ENCODE measurements at places on chromosomes 5 and 9.

GRCh38 chr9:32884482-32884881 is 101.1 kb downstream of the TMEM215 start:
- DNase-seq, result no peak

DNA sequence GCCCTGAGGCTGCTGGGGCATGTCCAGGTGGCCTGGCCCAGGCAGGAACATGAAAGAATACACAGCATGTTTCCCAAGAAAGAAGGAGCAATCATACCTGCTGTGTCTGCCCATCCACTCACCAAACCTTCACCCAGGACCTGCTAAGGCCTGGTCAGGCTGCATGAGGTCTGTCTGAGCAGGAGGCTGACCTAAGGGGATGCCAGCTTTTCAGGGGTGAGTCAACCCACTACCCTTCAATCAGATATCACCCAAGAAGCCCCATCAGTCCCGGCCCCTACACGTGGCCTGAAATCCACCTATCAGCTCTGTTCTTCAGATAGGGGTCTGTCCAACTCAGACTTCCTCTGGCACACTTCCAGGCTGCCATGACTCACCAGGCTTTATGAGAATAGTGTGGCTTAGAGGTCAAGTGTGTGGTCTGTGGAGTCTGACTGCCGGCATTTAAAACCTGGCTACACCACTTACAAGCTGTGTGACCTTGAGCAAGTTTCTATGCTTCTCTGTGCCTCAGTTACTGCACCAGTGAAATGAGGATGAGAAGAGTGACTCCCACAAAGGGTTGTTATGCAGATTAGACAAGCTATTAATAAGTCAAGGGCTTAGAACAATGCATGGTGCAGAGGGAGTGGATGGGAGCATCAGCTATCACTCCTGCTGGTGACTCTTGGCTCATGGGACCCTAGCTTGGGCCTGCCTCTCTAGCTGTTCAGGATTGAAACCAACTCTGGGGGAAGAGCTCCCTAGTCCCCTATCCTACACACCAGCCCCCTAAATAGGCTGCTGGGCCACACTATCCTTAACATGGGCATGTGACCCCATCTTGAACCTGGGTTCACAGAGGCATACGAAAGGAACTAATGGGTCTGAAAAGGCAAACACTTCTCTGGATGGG is 130.3 kb downstream of the PAX5 start:
- peak; percentile 40 for DNase-seq

DNA sequence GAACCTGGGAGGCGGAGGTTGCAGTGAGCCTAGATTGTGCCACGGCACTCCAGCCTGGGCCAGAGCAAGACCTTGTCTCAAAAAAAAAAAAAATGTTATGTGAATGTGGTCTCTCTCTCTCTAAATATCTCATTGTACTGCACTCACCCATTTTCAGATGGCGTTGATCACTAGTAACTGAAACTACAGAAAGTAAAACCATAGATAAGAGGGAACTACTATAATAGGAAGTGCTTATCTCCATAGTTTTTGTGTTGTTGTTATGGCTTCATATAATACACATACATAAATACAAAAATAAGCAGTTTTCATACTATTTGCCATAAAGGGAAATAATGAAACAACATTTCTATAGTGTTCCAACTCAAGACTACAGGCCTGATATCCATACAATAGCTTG is 9.1 kb downstream of the IL31RA start:
- no peak for DNase-seq

DNA sequence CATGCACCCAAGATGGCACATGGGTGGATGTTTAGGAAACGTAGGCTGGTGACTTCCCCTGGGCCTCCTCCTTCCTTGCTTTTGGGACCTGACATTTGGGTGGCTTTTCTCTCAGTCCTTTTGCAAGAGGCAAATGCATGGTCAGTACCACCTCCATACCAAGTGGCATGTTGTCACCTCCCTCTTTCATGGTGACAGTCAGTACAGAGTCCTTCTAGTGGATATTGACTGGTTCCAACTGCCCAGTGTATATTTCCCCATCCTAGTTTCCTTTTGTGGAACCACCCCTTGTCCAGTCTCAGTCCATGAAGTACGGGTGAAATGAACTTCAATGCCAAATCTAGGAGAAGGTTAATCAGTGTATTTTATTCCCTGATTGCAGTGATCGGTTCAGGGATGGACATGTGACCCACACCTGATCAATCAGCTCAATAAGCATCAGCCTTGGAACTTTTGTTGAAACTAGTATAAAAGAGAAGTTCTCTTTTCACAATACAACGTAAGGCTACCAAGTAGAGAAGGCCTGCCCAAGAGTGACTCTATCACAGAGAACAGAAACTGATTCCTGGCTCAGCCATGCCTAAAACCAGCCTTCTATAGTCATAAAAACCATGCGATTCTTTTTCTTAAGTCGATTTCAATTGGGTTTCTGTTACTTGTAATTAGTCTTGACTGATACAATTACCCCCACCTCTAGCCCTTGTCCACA is 143.4 kb upstream of the KLF9 start:
- DNase-seq, result no peak

DNA sequence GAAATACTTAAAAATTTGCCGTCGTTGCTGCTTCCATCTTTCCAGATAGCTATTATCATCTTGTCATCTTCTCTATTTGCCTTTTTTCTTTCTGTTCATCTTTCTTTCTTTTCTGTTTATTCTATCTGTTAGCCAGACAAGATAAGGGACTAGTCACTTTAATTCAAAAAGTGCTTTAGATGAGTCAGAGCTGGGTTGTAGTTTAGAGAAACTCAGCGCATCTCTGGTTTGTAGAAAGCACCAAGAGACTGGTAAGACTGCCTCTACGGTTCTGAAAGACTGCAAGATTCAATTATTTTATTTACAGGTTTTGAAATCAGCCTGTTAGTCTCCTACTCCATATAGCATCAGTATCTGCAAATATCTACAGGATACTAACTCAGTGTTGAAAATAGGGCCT is 562.8 kb upstream of the RIOK2 start:
- no peak for DNase-seq

DNA sequence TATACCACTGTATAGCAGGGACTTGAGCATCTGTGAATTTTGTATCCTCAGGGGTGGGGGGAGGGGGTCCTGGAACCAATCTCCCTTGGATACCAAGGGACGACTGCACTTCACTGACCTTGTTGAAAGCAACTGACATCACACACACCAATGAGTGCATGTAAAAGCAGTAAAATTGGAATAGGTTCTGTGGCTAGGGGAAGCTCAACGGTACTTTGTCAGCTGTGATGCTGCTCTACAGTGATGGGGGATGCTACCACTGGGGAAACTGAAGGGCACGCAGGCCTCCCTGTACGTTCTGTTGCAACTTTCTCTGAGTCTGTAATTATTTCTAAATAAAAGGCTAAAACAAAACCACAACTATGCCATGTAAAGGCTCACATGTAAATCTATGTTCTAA is 47.0 kb upstream of the RETREG1 start:
- no peak for DNase-seq

DNA sequence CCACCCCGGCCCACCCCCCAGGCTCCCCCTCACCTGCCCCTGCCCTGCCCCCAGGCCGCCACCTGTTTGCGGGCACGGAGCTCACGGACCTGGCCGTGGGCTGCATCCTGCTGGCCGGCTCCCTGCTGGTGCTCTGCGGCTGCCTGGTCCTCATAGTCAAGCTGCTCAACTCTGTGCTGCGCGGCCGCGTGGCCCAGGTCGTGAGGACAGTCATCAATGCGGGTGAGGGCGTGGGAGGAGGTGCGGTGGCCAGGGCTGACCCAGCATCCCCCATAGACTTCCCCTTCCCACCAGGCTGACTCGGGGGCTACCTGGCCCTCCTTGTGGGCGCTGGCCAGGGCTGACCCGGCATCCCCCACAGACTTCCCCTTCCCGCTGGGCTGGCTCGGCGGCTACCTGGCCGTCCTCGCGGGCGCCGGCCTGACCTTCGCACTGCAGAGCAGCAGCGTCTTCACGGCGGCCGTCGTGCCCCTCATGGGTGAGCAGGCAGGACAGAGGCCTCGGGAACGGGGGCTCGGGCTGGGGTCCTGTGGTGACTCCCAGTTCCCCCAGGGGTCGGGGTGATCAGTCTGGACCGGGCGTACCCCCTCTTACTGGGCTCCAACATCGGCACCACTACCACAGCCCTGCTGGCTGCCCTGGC is 3.5 kb downstream of the SLC34A3 start:
- DNase-seq, result no peak

GRCh38 chr9:131080589-131080988 is 15.7 kb upstream of the AIF1L start:
- DNase-seq, result no peak

GRCh38 chr5:139494832-139495231 is 12.3 kb upstream of the STING1 start:
- peak; percentile 64 for DNase-seq

Measured in GM23248 (cell line).